Activated CD4-positive, alpha-beta T cell treated with anti-CD3 and anti-CD28 coated beads, Interleukin-2, amount 10 ng/mL, durations not matched to agents 7 days and 5 days (primary cell): ENCODE measurements at places on chromosomes 1 and 21. TPM values are rescaled to one million over a fixed set of nuclear protein-coding genes. Genes with fewer than 3 reads are reported as not detected.

DNA sequence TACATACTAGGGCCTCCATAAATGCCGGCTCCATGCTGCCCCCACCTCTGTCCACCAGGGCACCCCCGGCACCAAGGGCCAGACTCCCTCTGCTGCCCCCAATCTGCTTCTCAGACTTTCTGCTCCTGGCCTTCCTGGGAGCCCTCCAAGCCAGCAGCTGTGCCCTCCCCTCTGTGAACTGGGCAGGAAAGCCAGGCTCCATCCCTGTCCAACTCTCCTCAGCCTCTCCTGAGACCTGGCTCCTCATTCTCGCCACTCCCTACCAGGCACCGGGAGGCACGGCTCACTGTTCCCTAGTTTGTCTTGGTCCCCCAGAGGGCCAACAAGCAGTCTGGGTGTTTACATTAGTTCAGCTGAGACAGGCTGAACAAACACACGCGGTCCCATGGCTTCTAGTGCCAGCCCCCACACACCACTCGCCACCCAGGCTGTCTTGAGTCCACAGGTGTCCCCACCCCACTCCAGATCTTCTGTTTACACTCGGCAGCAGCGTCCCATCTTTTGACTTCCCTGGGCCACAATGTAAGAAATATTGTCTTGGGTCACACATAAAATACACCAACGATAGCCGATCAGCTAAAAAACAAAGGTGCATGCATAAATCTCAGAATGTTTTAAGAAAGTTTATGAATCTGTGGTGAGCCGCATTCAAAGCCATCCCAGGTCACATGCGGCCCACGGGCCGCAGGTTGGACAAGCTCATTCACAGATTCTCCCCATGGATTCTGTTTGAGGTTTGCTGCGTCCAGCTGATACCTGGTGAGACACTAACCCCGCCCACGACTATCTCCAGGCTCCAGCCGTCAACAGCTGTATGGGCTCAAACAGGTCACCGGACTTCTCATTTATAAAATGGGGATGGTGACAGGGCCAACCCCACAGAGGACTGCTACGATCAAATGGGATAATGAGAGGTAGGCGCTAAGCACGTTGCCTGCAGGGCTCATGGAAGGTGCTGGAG, 29.5 kb upstream of the ECE1 start:
- DNase-seq, result no peak

DNA sequence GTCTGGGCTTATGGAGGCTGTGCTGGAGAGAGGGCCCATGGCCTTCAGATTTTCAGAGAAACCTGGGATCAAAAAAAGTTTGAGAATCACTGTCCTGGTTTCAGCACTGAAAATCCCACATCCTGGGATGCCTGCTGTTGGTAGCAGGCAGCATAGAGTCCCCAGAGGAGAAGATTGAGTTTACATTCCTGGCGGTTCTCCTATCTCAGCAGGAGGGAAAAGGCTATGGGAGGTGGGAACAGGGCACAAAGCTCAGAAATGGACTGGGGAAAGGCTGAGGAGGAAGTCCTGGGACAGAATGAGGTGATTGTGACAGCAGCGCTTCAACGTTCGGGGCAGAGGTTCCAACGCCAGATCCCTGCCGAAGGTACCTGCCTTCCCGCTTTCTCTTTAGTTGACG, 103.4 kb downstream of the ETS2 start:
- DNase-seq, result no peak

DNA sequence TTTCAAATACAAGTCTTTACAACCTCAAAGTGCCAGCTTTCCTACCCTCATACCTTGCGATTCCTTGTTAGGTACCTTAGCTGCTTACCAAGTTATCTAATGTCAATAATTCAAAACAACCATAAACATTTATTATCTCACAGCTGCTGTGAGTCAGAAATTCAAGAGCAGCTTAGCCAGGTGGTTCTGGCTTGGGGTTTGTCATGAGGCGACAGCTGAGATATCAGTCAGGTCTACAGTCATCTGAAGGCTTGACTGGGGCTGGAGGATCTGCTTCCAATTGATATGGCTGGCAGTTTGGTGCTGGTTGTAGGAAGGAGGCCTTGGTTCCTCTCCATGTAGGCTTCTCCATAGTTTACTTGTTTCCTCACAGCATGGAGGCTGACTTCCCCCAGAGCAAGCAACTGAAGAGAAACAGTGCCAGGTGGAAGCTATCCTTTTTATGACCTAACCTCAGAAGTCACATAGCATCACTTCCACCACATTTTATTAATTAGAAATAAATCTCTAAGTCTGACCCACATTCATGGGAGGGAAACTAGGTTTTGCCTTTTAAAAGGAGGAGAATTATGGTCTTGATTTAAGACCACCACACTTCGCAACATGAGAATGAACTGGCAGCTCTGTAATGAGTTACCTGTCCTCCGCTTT, 103.3 kb upstream of the FGGY start:
- no peak for DNase-seq

DNA sequence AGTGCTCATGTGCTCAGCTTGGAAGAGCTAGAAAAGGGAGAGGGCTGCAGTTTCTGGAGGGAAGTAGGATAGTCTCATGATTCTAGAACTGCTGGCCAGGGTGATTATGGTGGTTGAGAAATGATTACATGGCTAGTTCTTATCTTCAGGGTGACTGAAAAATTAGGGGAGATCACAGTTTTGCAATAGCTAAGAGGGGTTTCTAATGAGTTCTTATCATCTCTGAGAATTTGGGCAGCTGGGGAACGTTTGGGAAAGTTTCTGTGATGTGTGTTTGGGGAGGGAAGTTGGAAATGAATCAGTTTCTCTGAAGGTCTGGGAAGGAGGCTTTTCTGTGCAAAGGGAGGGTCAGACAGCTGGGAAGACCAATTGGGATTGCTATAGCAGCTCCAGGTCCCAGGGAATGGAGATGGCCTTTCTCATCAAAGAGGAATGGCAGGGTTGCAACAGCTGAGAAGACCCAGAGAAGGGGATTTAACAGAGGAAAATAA, 7.6 kb upstream of the RHOU start:
- no peak for DNase-seq

- DNase-seq, result no peak
These were observed 18.3 kb downstream of the SLFNL1 start for GRCh38 chr1:41003127-41003639.

- no peak for DNase-seq
These were observed 12.5 kb downstream of the CAPN8 start for GRCh38 chr1:223653015-223653414.

GRCh38 chr1:154501423-154502065, 475 bp upstream of the TDRD10 start:
- DNase-seq, result no peak

GRCh38 chr1:39154553-39155421, 49.7 kb upstream of the MACF1 start:
- no peak for DNase-seq

- no peak for DNase-seq
These were observed 277.3 kb downstream of the KAZN start for GRCh38 chr1:14875524-14876509.

DNA sequence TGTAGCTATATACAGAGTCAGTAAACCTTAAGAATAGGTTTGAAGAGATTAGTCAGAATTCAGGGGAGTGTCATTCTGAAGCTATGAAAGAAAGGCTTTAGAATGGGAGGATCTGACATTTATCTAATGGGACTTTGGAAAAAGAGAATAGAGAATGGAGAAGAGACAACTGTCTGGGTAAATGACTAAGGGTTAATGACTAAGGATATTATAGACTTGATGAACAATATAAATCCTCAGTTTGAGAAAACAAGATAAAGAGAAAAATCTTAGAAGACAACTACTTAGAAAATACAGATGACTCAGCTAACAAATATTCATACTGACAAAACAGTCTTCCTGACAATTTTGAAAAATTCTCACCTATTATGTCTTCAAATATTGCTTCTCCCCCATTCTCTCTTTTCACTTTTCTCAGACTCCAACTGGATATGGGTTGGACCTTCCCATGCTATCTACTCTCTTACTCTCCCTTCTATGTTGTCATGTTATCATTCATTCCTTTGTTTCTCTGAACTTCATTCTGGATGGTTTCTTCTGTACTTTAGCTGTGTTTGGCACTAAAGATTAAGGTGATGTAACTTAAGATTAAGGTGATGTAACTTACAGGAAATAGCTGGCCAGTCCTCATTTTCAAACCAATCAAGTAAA, 20.4 kb downstream of the SLC16A1 start:
- no peak for DNase-seq

GRCh38 chr21:35764586-35764985, 295.7 kb downstream of the SETD4 start:
- DNase-seq, result no peak

DNA sequence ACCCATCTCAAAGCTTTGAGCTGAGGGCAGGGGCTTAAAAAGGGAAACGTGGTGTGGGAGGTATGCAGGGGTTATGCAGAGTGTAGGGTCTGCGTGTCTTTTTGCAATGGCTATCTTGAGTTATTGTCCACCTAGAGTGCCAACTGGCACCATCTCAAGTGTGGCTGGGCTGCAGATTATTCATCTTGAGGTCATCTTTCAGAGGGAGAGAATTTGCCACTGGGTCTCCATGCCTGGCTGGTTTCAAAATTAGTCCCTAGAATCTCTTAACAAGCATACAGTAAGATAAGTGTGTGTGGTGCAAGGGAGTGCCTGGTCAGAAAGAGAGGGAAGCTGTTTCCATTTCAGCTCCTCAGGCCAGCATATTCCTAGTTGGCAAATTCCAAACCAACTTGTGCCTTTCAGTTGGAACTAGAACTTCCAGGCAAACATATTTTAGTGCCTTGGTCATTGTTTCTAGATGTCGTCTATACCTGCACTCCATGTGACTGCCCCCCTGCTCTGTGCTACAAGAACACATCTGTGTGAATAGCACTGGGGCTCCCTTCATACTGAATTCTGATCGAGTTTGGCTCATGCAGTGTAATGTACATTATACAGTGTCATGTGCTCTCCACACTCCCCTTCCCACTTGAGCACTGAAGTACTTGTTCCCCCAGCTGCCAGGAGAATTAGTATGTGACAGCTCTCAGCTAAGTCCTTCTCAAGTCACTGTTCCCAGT, 5.0 kb upstream of the OR2T8 start:
- no peak for DNase-seq

DNA sequence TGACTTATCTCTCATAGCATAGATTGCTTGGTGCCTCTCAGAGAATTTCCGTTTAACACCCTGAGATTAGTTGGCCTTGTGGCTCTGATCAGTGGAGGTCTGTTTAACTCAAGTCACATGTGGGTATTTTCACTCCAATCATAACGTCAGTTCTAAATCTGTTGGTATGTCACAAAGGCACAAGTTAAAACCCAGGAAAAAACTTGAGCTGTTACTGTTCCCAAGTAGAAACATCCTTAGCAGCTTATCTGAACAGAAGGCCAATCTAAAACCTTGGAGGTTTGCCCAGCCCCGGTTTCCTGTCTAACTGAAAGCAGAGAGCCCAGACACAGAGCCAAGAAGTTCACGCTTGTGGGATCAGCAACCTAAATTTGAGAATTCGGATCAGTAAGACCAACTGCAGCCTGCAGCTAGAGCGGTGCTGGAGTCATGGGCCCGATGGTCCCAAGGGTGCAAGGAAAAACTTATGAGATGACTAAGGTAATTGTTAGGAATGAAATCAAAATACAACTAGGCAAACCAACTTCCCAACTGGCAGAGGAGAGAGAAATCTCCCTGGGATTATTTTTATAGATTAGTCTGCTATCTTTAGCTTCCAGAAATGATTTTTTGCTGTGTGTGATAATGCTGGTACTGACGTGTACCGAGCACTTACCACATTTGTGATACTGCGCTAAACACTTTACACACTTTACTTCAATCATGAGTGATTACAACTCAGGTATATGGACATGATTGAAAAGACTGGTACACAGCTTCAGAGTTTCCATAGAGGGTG, 90.2 kb upstream of the C1orf21 start:
- no peak for DNase-seq

- DNase-seq, result no peak
These were observed 7.1 kb upstream of the SDC3 start for GRCh38 chr1:30915491-30916230.

DNA sequence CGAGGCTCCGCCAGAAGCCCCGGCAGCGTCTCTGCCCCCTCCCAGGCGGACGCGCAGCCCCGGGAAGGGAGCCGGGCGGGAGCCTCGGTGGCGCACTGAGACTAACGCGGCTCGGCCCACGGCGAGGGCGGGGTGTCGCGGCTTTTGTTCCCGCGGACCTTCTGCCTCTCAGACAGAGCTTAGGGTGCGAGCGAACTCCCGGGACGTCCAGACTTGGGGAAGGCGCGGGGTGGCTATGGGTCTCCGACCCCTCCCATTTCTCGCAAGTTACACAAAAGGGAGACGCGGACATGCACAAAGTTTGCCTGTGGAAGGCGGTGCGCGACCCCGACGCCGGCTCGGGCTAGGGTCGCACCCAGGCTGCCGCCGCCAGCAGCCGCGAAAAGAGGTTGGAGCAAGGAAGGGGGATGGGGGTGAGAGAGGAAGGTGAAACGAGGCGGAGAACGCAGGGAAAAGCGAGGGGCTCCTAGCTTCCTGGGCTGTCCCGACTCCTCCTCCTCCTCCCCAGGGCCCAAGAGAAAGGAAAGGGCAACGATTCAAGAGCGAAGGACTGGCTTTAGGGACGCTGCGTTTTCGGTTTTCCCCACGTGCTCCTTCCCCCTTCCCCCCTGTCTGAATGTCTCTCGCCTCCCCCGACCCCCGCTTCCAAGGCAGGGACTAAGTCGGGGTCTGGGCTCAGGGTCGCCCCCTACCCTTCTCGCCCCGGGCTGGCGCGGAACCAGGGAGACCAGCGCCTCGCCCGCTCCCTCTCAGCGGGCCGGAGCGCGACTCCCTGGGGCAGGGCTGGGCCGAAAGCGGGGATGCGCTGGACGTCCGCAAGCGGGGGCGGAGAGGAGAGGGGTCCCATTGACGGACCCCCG, 729 bp downstream of the APP start:
- peak; percentile 35 for DNase-seq

DNA sequence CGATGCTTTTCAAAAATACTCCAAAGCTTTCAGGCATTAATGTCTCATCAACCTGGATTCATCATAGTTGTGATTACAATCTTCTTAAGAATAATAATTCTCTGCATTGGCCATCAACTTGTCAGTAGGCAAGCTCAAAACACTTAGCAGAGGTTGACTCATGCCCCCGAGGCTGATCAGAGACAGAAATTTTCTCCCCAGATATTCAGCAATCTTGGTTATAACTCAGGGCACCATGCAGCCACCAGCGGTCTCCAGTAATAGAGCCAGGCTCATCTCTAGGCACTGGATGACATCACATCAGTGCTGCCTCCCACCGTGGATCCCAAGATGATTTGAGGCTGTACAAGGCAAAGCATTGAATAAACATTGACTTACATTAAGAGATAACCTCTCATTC, 14.3 kb upstream of the IFFO2 start:
- DNase-seq, result no peak

- DNase-seq, result no peak
These were observed 1.8 kb upstream of the CSMD2 start for GRCh38 chr1:34166625-34167361.

TMPRSS2 gene
- not detected for total RNA-seq

TNFRSF8 gene
- total RNA-seq, result 6.0 TPM

PLA2G2C gene
- not detected for total RNA-seq

TSPAN2 gene
- 2.4 TPM for total RNA-seq

FMO1 gene
- total RNA-seq, result not detected

CFHR1 gene
- not detected for total RNA-seq

CADM3 gene
- not detected for total RNA-seq

DDAH1 gene
- not detected for total RNA-seq

SPRR1A gene
- not detected for total RNA-seq
